ENCODE measurements at places on chromosomes 3 and 15. TPM values are rescaled to one million over a fixed set of nuclear protein-coding genes. Genes with fewer than 3 reads are reported as not detected.

The WNT5A gene
- total RNA-seq = 9.3 TPM

The STRIT1 gene
- total RNA-seq = not detected

The CSK gene
- total RNA-seq = 45.2 TPM

The SLCO2A1 gene
- total RNA-seq = 25.0 TPM

The CCR8 gene
- total RNA-seq = not detected

The ROBO2 gene
- total RNA-seq = 6.7 TPM

The AADACL2 gene
- 65.8 TPM for total RNA-seq

The LRRC31 gene
- total RNA-seq = not detected

The EBLN2 gene
- total RNA-seq = 16.8 TPM

The CCRL2 gene
- total RNA-seq = 0.59 TPM

The AMOTL2 gene
- 89.5 TPM for total RNA-seq

The SUSD5 gene
- total RNA-seq = 2.6 TPM

The SEMA3B gene
- 4.1 TPM for total RNA-seq

The EPHB3 gene
- 152 TPM for total RNA-seq

The FGF12 gene
- total RNA-seq = 1.6 TPM

The ZNF621 gene
- total RNA-seq = 17.7 TPM

The ZMYND10 gene
- not detected for total RNA-seq

The PRR20G gene
- total RNA-seq = not detected

The GOLGA6L7 gene
- total RNA-seq = not detected

The ZNF860 gene
- total RNA-seq = 3.4 TPM

The ADGRG7 gene
- not detected for total RNA-seq

The FBXO40 gene
- not detected for total RNA-seq

The CHRM5 gene
- not detected for total RNA-seq

The PLOD2 gene
- total RNA-seq = 19.0 TPM
